ENCODE measurements at places on chromosomes 7 and 10.

DNA sequence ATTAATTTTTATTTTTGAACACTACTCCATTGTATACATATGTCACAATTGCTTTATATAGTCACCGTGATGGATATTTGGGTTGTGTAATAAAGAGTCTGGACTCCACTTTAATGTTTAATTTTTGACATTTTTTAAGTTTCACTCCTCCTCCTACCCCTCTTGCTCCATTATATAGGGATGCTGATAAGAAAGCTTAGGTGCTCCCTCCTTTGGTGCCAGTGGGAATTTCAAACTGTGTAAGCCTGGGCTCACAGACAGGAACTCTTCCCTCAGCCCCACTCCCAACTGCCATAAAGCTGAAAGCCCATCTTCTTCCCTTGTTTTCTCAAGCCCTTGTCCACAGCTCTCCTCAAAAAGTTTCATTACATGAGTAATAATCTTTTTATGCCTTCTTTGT, 47.6 kb downstream of the TWIST1 start:
- DNase-seq = no peak

DNA sequence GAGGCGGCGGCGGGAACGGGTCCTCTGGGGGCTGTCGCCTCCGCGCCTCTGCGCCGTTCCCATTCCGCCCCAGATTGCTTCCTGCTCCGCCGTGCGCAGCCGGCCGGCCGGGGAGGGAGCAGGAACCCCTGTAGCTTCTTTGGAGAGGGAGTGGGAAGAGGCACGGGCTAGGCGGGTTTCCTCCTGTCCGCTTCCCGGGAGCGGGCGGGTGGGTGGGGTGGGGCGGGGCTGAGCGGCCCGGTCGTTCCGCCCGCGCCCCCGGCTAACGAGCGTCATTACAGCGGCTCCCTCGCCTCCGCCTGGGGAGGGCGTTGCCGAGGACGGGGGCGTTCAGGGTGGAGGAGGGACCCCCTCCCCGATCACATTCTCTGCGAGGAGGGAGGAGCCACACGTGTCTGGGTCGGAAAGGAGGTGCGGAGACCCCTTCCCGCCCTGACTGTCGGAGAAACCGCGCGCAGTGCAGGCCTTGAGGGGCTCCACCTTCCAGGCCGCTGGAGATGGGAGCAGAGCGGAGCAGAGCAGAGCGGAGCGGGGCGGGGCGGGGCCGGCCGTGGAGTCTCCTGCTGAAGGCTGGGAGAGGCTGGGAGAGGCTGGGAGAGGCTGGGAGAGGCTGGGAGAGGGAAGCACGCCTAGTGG, 39.7 kb downstream of the AGAP3 start:
- no peak for DNase-seq

- DNase-seq = no peak
Measured at GRCh38 chr10:33334153-33334804, at the start of gene NRP1. NRP1 (minus strand) TSS chr10:33334667; CDS start chr10:33334382, 285 bp downstream.

- no peak for DNase-seq
Measured at GRCh38 chr10:127804696-127805095, 67.7 kb downstream of the FOXI2 start.

DNA sequence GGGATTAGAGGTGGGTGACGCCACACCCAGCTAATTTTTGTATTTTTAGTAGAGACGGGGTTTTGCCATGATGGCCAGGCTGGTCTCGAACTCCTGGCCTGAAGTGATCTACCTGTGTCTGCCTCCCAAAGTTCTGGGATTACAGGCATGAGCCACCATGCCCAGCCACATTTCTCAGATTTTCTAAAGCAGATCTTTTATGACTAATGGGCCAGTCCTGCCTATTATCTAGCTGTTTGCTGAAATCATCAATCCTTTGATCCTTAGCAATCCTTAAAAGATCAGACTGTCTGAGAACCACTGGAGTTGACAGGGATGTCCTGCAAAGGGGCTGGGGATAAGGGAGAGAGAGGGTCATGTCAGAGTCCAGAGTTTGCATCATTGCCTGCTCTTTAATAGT, 21.2 kb upstream of the ABCA13 start:
- no peak for DNase-seq

DNA sequence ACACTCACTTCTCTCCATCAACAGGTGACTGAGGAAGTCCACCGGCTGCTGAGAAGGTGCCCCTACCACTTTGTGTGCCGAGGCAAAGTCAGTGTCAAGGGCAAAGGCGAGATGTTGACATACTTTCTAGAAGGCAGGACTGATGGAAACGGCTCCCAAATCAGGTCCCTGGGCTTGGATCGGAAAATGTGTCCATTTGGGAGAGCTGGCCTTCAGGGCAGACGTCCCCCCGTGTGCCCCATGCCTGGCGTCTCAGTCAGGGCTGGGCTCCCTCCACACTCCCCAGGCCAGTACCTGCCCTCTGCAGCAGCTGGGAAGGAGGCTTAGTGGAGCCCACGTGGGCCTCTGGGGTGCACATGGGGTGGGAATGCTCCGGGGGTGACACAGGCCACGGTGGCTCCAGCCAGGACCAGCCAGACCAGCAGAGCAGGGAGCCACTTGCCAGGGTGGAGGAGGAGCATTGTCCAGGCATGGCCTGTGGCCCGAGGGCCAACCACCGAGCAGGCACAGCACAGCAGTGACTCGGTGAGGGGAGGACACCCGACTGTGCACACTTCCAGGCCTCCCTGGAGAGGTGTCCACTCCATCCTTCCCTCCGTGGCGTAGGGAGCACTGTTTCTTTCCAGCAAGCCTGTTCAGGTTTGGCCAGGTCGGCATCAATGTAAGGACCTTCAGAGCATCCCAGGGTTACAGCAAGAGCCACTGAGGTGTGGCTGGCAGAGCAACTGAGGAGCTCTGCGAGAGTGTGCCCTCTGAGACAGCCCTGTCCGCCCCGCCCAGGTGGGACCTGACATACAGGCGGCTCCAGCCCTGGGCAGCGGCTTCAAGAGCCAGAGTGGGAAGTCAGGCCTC, 139.7 kb downstream of the ADCY1 start:
- DNase-seq = no peak

DNA sequence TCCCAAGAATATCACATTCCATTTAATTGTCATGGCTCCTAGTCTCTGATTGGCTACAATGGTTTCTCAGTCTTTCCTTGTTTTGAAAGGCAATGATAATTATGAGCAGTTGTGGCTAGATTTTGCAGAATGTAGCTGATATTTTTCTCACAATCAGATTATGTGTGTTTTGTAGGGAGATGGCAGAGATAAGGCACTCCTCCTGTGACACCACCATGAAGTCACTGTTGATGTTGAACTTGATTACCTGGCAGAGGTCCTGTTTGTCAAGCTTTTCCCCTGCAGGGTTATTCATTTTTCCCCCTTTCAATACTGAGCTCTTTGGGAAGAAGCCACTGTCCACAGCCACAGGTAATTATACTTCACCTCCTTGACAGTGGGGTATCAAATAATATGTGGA, 602.9 kb upstream of the PFKP start:
- DNase-seq = no peak

DNA sequence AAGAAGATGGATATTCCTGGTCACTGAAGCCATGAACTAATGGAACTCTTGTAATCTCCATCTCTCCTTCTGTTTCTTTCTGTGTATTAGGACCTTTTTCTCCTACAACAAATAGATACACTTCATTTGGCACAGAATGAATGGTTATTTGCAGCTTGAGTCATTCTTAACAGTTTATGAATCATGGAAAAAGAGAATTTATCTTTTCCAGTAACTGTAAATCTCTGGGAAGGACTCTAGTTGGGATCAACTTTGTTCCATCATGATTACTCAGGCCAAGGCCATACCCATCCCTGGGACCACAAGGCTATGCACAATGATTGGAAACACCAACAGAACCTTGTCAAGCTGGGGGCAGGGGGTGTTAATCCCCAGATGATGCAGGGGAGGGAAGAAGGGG, 36.1 kb upstream of the MDFIC start:
- peak; percentile 50 for DNase-seq

- peak; percentile 20 for DNase-seq
Measured at GRCh38 chr10:44724415-44725174, 186.5 kb upstream of the TMEM72 start.

GRCh38 chr10:127961071-127961470, 54.2 kb downstream of the PTPRE start:
- DNase-seq = no peak

DNA sequence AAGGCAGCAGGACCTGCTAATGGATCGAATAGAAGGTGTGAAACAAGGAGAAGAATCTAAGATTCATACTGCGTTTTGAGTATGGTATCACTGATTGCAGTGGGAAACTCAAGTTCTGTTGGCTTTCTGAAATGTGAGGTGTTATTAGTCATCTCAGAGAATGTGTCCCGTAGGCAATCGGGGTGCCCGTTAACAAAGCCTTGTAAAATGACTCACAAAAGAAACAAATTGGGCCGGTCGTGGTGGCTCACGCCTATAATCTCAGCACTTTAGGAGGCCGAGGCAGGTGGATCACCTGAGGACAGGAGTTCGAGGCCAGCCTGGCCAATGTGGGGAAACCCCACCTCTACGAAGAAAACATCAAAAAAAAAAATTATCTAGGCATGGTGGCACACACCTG, 118.2 kb upstream of the C7orf33 start:
- DNase-seq = no peak

DNA sequence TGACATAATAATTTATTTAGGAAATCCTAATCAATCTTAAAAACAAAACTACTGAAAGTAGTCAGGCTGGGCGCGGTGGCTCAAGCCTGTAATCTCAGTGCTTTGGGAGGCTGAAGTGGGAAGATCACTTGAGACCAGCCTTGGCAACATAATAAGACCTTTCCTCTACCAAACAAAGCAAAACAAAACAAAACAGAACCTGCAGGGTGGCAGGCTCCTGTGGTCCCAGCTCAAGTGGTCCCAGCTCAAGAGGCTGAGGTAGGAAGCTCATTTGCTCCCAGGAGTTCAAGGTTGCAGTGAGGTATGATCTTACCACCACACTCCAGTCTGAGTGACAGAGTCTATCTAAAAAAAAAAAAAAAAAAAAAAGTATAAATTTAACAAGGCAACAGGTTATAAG, 748.0 kb downstream of the CNTNAP2 start:
- DNase-seq = no peak

- DNase-seq = no peak
Measured at GRCh38 chr10:77479586-77479985, 158.0 kb downstream of the KCNMA1 start.

GRCh38 chr7:52791176-52791700, 244.2 kb upstream of the POM121L12 start:
- DNase-seq = no peak

- DNase-seq = no peak
Measured at GRCh38 chr7:142560166-142560565, 189.1 kb upstream of the PRSS1 start.

- DNase-seq = no peak
Measured at GRCh38 chr10:128833671-128834070, 633.4 kb upstream of the MGMT start.

DNA sequence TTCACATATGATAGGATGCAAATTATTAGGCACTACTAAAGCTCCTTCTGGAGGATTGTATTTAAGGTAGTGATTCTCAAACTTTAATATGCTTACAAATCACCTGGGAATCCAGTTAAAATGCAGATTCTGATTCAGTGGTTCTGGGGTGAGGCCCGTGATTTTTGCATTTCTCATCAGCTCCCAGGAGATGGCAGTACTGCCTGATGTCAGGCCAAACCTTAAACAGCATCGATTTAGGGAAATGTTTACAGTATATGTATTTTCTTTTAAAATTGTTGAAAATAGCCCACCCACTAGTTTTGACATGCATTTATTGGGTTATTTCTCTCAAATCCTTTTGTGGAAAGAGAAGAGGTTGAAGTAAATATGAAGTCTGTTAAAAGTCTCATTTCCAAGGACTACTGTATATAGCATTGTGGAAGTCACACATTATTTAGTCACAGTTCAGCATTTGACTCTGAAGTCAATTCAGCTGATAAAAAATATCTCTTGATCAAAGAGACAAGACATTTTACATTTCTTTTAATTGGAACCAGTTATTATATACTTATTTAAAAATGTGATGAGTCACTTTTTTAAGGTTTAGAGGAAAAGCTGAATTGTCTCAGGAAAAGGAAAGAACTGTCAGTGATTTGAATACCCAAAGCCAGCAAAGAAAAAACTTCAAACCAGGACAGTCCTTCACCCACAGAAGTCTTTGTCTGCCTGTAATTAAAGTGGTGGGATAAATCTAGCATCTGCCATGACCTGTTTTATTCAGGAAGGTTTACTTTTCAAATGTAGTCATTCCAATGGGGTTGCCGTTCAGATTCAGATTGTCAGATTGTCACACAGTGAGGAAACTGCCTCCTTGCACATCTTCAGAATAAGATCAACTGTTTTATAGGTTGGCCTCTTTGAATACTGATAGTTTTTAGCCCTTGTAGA, 21.1 kb upstream of the HBP1 start:
- DNase-seq = peak; percentile 60

DNA sequence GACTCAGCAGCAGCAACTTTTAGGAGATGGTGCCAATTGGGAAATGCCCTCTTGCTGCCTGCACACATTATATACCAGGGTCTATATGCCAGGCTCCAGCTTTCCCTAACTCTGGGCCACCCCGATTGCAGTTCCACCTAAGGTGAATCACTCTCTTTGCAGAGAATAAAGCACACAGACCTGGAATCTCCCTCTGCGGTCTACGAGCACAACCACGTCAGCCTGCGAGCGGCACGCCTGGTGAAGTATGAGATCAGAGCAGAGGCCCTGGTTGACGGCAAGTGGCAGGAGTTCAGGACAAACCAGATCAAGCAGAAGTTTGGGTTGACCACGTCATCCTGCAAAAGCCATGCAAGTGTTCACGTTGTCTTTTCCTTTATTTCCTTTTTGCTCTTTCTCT, 38.2 kb upstream of the PLEKHA1 start:
- DNase-seq = no peak

DNA sequence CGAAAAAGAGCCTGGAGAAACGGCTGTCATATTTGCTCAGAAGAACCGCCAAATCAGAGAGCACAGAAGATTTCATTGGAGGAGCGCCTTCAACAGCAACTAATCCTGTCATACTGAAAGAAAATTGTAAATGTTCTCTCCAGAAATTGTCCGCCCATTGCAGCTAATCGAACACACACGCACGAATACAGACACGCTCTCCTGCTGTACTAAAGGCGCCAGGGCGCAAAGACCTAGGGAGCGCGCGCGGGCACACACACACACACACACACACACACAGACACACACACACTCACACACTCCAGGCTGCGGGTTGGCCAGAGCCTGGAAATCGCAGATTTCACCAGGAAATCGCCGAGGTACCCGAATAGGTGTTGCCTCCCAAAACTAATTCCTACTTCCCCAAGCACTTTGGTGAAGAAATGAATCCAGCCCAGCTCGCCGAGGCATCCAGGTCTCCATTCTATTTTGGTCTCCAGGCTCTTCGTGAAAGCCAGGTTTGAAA, at the start of gene CHRM2:
Gene CHRM2 (plus strand): TSS at position 157 of the 505 bp plus-strand sequence. CDS start 146,214 bp downstream, outside the sequence.
- peak; percentile 83 for DNase-seq

- DNase-seq = no peak
Measured at GRCh38 chr7:141272417-141272816, 198.6 kb downstream of the TMEM178B start.

GRCh38 chr7:151550656-151551286, 31.1 kb upstream of the RHEB start:
- DNase-seq = peak; percentile 86
